ENCODE measurements at places on chromosomes 12 and 14.

GRCh38 chr12:124994437-124994975, 1.1 kb downstream of the BRI3BP start:
- DNase-seq = no peak

DNA sequence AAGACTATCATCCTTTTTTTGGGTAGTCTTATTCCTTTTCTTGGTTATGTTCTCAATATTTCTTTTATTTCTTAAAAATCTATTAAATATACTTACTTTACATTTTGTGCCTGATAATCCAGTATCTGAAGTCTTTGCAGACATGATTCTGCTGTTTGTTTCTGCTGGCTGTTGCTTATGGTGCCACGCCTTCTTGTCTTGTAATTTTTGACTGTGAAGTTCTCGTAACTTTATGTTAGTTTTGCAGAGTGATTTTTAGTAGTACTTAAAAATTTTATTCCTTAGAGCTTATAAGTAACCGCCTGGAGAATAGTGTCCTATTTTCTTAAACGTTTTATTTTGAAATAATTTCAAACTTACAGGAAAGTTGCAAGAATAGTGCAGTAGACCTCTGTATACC, 10.5 kb downstream of the FRS2 start:
- no peak for DNase-seq

DNA sequence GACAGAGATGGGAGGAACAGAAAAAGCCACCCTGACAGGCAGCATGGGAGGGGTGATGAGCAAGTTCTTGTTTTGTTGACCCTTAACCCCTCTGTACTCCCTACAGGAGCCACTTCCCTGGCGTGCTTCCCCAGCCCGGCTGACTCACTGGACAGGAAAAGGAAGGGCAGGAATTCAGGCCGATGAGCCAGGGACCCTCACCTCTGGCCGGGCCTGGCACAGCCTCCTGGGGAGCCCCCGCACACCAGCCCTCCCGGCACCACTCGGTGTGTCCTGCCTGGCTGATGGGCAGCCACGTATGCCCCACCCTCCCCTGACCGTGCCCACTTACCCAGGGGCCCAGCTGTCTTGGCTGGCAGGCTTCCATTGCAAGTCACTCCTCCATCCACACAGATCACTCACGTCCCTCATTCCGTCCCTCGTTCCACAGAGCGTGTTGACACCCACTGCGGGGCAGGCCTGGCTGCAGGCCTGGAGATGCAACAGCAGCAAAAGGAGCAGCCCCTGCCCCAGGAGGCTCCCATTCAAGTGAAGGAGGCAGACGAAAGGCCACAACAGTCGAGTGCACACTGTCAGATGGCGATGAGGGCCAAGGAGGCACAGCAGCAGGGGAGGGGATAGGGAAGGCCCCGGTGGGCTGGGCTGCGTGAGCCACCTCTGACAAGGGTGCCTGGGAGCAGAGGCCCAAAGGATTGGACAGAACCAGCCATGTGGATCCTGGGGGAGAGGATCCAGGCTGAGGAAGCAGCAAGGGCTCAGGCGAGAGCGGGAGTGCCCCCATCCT, 19.7 kb upstream of the CD9 start:
- no peak for DNase-seq

GRCh38 chr12:54159589-54159988, 29.2 kb downstream of the SMUG1 start:
- DNase-seq = no peak

DNA sequence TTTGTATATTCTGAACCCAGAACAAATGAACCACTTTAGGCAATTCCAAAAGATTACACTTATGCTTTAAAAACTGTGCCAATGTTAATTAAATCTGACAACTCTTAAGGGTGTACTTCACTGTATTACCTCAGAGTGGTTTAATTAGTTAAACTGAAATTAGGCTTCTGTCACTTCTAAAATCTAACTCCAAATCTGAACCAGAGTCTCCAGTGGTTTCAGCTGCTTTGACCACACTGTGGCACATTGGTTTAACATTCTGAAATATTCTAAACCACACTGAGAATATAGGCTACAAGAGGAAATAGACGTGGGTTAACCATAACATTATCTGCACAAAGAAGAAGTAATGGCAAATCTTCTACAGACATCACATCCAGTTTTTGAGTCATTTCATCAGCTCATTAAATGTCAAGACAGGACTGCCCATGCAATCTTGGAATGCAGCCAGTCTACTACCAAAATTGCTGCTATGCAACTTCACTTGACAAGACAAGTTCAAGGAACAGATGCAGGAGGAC, 94.8 kb downstream of the LRP6 start:
- no peak for DNase-seq

DNA sequence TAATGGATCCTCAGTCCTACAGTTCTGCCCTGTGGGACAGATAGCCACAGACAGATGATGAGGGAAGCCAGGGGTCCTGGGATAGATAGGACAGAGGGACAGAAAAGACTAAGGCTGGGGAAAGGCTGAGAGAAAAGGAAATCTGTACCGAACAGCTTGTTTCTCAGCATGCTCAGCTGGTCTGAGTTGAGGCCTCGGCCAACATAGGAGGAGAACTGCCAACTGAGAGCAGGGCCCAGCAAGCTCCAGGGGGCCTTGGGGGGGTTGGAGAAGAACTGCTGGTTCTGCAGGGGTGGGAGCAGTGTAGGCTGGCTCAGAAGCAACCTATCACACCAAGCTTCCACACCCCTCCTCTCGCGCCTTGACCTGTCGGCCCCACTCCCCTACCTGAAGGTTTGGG, 10.1 kb downstream of the IL23A start:
- DNase-seq = no peak

GRCh38 chr14:53043027-53043581, 92.3 kb upstream of the FERMT2 start:
- no peak for DNase-seq

DNA sequence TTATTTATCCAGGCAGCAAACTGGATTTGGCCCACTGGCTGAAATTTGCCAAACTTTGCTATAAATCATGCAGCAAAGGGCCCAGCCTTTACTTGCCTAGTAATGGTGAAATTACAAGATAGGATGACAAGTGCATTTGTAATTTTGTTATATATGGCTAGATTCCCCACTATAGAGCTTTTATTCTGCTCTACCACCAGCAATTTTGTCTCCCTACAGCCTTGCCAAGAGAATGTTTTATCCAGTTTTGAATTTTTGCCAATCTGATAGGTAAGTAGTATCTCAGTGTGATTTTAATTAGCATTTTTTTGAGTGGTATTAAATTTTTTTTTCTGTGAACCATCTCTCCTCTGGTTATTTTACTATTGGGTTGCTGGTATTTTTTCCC, 161.6 kb downstream of the SLC41A2 start:
- DNase-seq = no peak

DNA sequence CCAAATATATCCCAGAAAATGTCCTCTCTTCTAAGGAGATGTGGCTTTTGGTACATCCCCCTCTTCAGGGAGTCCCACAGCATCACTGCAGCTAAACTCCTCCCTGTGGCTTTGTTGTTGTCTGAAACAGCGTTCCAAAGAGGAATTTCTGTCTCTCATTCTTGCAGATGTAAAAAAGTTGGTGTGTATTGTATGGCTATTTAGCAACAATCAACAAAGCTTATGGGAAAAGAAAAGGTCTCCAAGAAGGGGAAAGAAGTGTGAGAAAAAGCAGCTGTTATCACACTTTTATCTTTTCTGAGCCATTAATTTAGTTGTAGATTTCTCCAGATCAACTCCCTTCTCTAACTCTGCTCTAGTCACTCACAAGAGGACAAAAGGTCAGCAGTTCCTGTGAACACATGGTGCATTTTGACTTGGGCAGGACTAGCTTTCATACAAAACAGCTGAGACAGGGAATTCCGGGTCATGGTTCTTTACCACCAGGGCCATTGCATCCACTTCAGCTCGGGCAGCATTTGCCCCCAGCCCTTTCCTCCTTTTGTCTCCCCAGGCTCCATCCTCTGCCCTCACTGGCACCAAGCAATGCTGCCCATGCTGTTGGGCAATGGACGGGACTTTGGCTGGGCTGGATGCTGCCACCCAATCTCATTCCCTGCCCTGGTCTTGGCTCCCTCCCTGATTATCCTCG, 184.7 kb downstream of the TMX1 start:
- no peak for DNase-seq

- no peak for DNase-seq
Observed at GRCh38 chr12:55828357-55828756, 1.0 kb downstream of the DNAJC14 start.

DNA sequence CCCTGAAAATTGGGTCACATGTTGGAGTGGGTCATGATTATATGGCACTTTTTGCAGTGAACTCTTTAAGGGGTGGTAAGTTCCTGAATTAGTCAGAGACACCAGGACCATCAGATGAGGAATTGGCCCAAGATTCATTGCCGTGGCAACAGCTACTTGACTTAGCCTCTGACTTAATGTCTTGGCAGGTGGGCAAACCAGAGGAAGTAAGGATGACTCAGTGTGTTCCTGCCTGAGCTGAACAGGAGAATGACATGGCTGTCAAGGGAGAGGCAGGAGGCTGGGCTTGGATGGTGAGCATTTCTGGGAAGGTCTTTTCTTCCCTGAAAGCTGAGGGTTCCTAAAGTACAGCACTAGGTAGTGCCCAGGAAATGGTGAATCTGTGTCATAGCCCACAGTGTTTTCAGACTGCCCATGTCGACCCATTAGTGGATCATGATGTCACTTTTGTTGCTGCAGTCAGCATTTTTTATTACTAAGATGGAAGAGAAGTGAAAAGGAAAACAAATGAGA, 170.1 kb upstream of the PWP1 start:
- DNase-seq = peak; percentile 4

DNA sequence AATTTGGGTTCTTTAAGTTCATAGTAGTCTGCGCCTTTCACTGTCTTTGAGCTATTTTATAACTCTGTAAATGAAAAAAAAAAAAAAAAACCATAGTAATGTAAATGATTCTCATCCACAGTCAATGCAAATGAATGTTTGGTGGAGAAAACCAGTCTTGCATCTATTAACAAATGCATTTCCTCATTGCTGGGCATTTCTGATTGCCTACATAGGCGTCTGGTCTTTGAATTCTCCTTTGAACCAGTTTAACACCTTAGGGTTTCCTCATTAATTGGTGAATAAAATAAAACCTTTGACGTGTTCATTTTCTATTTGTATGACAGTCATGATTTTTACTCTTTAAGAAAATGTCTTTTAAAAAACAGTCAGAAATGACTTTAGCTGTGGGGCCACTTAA, 114.8 kb downstream of the C12orf75 start:
- DNase-seq = no peak

DNA sequence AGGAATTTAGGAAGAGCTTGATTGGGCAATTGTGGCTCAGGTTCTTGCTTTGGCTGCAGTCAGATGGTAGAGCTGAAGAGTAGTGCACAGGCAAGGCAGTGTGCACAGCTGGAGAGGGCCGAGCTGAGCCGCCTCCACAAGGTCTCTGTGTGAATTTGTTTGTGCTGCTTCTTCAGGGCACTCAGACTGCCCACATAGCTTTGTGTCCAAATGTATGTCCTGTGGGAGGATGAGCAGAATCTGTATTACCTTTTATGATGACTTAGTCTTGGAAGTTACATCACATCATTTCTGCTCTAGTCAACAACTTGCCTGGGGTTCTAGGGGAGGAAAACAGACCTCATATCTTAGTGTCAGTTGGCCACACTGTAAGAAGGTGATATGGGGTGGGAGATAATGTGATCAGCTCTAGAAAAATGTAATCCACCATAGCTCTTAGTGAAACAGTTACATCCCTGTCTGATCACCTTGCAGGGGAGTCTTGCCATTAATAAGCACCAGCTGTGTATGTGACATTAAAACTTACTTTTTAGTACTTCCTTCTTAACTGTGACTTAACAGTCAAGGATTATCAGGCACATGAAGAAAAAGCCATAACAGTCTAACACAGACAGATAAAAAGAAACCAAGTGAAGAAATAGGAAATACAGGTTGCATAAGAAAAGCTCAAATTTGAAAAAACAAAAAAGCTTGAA, 53.4 kb downstream of the RCOR1 start:
- DNase-seq = no peak

DNA sequence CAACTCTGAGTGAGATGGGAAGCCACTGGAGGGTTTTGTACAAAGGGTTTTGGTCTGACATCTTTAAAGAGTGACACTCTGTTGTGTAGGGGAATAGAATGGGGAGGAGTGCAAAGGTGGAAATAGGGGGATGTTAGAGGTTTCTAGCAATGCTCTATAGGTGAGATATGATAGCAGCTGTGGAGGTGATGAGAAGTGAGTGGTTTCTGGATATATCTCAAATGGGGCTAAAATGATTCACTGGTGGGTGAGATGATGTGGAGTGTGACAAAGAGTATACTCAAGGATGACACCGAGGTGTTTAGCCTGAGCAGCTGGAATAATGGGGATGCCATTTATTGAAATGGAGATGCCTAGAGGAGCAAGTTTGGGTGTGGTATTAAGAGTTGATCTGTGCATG, 426.4 kb downstream of the PCNX1 start:
- DNase-seq = no peak

- no peak for DNase-seq
Observed at GRCh38 chr12:68804657-68805591, 3.1 kb upstream of the MDM2 start.

Measured in activated gamma-delta T cell treated with anti-CD3 and anti-CD28 coated beads, Interleukin-2, amount 50 U/mL, for 16 hours (primary cell).